Activated CD4-positive, CD25-positive, alpha-beta regulatory T cell (primary cell): ENCODE measurements at places on chromosomes 12 and 14.

DNA sequence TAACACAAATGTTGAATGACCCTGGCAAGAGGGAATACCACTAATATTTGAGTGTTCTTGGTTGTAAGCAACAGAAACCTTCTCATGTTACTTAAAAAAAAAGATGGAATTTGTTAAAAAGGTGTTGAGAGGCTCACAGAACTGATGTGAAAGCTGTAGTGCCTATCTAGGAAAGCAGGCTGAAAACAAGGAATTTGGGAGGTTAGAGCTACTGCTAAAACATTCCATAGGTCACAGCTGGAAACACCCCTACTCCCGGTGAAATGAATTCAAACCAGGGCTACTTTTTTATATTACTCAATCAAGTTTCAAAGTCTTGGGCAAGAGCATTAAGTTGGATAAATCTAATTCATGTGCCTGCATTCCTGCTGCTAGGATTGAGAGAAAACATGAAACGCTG lies 104.1 kb downstream of the SLC35F4 start:
- DNase-seq, result no peak

- no peak for DNase-seq
These were observed 63.3 kb downstream of the RIC8B start for GRCh38 chr12:106837782-106838181.

- no peak for DNase-seq
These were observed 82.6 kb upstream of the CCDC91 start for GRCh38 chr12:28107679-28108078.

- DNase-seq, result no peak
These were observed 20.7 kb downstream of the FAIM2 start for GRCh38 chr12:49882851-49883464.

- no peak for DNase-seq
These were observed 4.4 kb upstream of the CLEC2A start for GRCh38 chr12:9936591-9936990.

DNA sequence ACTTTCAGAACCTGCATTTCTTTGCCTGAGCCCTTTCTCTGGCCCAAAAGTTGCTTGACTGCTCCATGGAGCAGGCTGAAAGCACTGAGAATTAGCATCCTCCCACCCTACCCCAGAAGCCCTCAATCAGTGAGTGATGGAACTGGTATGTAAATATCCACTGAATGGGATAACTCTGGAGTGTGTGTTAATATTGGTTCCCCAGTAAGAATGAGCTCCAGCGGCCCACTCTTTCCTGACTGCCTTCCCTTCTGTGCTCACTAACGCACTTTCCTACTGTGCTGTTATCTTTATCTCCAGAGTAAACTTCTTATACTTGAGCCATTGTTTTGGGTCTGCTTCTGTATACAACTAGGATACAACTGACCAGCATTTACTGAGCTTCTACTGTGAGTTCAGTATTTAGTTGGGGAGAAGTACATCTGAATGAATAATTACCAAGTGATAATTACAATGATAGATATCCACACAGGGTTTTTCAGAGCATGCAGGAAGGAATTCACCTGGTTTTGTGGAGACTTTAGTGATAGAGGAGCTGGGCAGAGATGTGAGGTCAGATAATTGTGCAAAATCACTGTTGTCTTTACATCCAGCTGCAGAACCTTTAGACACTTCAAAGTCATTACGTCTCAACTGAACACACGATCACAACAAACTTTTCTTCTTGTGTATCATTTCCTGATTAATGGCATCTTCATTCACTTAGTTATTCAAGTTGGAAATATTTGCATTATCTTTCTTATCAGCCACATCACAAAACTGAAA lies 149.2 kb upstream of the BTG1 start:
- DNase-seq, result no peak

GRCh38 chr12:116336542-116337065 lies 59.1 kb upstream of the MED13L start:
- no peak for DNase-seq

GRCh38 chr14:66085224-66085623 lies 400.9 kb upstream of the CCDC196 start:
- no peak for DNase-seq

- no peak for DNase-seq
These were observed 34.1 kb downstream of the ACADS start for GRCh38 chr12:120759591-120760348.

- no peak for DNase-seq
These were observed 224.3 kb downstream of the ITPR2 start for GRCh38 chr12:26608706-26609105.

DNA sequence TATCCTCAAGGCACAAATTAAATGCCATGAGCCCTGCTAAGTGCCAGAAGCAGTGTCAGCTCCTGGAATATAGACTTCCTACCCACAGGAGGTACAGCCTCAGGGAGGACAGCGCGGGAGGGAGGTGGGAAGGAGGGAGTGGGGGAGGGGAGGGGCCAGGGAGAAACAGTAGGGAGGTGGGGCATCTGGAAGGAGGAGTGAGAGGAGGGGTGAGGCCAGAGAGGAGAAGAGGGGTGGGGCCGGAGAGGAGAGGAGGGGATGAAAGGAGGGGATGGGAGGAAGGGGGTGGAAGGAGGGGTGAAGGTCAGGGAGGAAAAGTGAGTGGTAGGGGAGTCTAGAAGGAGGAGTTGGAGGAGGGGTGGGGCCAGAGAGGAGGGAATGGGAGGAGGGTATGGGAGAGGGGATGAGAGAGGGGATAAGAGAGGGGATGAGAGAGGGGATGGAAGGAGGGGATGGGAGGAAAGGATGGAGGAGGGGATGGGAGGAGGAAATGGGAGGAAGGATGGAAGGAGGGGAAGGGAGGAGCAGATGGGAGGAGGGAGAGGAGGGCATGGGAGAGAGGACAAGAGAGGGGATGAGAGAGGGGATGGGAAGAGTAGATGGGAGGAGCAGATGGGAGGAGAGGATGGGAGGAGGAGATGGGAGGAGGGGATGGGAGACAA lies 9.2 kb upstream of the CCDC197 start:
- DNase-seq, result no peak

DNA sequence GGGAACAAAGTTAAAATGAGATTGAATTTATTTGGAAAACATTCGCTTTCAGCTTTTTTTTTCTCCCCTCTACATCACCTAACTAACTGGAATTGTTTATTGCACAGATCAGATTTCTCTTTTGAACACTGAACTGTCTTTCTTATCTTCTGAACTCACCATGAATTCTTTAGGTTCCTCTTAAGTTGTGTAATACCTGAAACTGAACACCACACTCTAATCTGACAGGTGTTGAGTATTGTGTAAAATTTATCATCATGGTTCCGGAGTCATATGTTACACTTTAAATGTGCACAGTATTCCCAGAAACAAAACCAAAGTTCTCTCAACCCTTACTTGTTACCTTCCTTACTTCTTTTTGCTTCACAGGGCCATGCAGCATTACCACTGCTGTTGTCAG lies 66.8 kb downstream of the TGFB3 start:
- no peak for DNase-seq

DNA sequence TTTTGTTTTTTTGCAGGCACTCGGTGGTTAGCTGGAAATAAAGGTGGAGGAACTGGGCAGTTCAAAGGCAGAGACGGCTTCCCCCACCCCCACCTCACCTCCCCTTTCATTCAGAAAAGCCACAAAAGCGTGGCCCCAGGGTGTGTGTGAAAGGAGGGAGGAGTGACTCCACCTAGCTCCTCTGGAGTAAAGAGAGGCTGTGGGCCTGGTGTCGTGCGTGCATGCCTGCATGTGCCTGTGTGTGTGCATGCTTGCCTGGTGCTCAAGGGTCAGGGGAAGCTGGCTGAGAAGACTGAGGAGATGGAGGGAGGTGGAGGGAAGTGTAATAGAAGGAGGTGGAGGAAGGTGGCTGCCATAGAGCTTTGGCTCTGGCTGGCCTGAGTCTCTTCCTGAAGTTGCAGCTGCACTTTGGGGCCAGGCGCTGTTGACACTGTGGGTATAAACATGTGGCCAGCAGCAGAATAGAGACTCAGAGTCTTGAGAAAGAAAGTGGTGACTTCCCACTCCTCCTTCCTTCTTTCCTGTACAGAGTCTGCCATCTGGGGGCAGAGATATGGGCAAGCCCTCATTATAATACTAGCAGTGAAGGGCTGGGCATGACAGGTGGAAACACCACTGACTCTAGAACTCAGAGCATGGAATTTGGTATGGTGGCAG lies 36.9 kb upstream of the SINHCAF start:
- no peak for DNase-seq

GRCh38 chr12:30905463-30906009 lies 21.0 kb upstream of the TSPAN11 start:
- no peak for DNase-seq

GRCh38 chr12:109109746-109110350 lies 6.5 kb upstream of the ACACB start:
- DNase-seq, result no peak

- no peak for DNase-seq
These were observed 95.8 kb downstream of the PRKCH start for GRCh38 chr14:61417141-61417540.

- DNase-seq, result no peak
These were observed 3.4 kb downstream of the GDF11 start for GRCh38 chr12:55746174-55746912.

DNA sequence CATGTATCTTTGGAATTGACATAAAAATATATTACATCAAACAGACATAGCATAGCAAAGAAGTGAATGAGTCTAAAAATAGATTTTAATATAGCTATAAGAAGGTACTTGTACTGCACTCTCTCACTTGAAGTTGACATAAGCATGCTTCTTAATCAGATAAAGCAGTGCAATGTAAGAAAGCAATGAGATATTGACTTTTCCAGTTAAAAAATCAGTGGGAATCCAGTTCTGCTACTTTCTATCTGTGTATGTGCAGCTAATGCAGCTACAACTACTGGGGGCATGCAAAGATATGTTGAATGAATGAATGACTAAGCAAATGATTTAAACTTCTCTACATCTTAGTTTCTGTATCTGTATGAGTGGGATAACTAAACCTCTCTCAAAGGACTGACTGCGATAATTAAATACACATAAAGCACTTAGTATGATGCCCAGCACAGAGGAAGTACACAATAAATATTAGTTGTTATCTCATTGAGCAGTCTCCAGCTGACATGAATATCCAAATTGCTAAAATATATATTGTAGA lies 10.3 kb downstream of the WASHC3 start:
- DNase-seq, result no peak

DNA sequence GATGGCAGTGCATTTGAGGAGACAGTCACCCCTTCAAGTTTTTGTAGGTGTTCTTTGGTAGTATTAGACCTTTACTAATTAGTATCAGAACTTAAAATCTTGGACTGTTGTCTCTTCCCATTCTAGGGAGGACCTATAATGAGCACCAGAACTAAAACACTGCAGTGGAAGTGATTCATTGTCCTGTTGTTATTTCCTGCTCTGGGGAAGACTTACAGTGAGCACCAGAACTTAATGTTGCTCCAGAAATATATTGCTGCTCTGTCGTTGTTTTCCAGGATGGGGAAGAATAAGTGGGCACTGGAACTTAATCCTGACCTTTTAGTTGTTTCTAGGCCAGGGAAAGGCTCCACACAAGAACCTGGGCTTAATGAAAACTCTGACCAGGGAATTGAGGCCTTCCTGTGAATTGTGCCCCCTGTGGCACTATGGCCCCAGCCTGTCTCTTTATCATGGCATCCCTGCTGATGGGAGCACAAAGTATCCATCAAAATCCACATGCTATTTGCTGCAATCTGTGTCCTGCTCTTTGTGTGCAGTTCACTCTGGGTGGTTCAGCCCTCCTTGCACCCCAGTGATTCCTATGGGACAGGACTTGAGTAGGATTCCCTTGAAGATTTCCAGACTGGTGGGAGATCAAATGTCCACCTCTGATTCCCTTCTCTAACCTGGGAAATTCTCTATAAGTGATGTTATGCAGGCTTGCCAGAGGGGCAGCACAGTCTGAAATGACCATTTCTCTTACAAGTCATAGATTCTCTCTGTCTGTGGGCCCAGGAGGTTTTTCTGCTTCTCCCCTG lies 175.8 kb downstream of the PAWR start:
- DNase-seq, result no peak
